Activated CD4-positive, alpha-beta T cell treated with anti-CD3 and anti-CD28 coated beads for 36 hours (primary cell): ENCODE measurements at places on chromosomes 2 and 18. TPM values are rescaled to one million over a fixed set of nuclear protein-coding genes. Genes with fewer than 3 reads are reported as not detected.

ZEB2 gene
- 7.0 TPM for total RNA-seq

LOXL3 gene
- 0.86 TPM for total RNA-seq

COL4A3 gene
- not detected for total RNA-seq

CNGA3 gene
- total RNA-seq, result not detected

EHD3 gene
- 1.6 TPM for total RNA-seq

TMEM163 gene
- total RNA-seq, result 0.11 TPM

ACTG2 gene
- total RNA-seq, result not detected

NPAS2 gene
- 7.7 TPM for total RNA-seq

NEDD4L gene
- 6.8 TPM for total RNA-seq

LIPG gene
- total RNA-seq, result 0.71 TPM

PDE11A gene
- total RNA-seq, result not detected

ZNF396 gene
- 0.47 TPM for total RNA-seq

GAL3ST2 gene
- 0.94 TPM for total RNA-seq

VWA3B gene
- not detected for total RNA-seq

MEX3C gene
- 46.7 TPM for total RNA-seq

CTNNA2 gene
- not detected for total RNA-seq

CD8B gene
- 2.1 TPM for total RNA-seq

INPP5D gene
- 53.4 TPM for total RNA-seq

LRRC30 gene
- total RNA-seq, result not detected

CFAP65 gene
- not detected for total RNA-seq

NAT8 gene
- not detected for total RNA-seq

LANCL1 gene
- total RNA-seq, result 43.3 TPM

GALNT3 gene
- total RNA-seq, result 3.0 TPM

CCDC74A gene
- total RNA-seq, result 3.5 TPM

APLF gene
- total RNA-seq, result 2.5 TPM

IL36RN gene
- not detected for total RNA-seq

GAREM1 gene
- not detected for total RNA-seq

PKDCC gene
- total RNA-seq, result not detected
